ENCODE measurements at places on chromosomes 2 and 18.

GRCh38 chr2:66153941-66154340 is 281.0 kb upstream of the MEIS1 start:
- DNase-seq, result no peak

GRCh38 chr2:203492965-203493364 is 42.1 kb downstream of the RAPH1 start:
- no peak for DNase-seq

- no peak for DNase-seq
These were observed 189.8 kb upstream of the NABP1 start for GRCh38 chr2:191488135-191488534.

DNA sequence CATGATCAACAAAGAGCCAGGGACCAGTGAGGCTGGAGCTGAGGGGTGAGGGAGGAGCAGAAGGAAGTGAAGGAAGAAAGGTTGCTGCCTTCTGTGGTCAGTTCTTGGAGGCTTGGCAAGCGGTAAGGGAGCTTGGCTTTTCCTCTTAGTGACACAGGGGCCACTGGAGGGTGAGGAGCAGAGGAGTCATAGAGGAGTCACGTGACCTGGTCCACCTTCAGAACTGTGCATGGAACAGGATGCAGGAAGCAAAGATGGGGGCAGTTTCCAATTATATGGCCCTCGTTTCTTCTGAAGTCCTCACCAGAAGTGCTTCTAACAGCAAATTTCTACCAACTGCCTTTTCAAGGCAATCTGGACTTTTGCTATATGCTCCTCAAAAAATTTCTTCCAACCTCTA is 326.9 kb upstream of the SMIM21 start:
- DNase-seq, result no peak

GRCh38 chr2:226609366-226609765 is 190.3 kb downstream of the IRS1 start:
- DNase-seq, result no peak

DNA sequence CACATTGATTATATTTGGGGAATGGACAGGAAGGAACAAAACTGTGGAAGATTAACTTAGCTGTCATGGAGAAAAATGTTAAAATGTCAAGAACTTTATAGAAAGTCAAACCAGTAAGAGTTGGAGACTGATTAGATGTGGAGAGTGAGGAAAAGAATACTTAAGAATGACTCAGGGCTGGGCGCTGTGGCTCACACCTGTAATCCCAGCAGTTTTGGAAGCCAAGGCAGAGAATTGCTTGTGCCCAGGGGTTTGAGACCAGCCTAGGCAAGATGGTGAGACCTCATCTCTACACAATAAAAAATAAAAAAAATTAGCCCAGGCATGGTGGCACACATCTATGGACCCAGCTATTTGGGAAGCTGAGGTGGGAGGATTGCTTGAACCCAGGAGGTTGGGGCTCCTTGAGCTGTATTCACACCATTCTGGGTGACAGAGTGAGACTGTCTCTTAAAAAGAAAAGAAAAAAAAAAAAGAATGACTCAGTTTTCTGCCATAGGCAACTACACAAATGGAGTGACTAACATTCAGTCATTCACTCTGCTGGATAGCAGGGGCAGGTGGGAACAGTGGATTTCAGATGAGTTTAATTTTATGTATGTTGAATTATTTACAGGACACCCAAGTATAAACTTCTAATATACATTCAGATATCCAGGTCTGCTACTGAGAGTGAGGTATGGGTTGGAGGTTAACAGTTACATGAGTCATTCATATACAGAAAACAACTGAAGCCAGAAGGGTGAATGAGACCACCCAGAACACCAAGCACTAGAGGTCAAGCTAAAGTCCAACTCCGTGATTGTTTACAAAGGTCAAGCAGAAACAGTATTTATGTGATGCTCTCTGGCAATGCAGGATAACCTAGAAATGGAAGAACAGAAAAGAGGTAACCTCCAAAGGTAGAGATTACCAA is 33.9 kb downstream of the ORC2 start:
- no peak for DNase-seq

DNA sequence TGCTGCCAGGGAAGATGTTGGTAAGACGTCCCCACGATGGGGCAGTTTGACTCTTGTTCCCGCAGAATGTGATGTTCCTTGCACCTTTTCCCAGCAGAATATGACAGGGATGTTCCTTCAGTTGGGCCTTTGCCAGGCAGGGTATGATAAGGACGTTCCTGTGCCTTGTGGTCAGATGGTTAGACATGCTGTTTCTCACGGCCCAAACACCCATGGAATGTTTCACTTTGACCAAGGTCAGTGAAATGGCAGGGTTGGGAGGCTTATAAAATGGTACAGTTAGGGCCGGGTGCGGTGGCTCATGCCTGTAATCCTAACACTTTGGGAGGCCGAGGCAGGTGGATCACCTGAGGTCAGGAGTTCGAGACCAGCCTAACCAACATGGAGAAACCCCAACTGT is 40.3 kb upstream of the YPEL5 start:
- DNase-seq, result no peak

GRCh38 chr2:235191486-235191885 is 239.7 kb downstream of the SH3BP4 start:
- no peak for DNase-seq

- no peak for DNase-seq
These were observed 83.7 kb downstream of the ACSL3 start for GRCh38 chr2:222944552-222944951.

DNA sequence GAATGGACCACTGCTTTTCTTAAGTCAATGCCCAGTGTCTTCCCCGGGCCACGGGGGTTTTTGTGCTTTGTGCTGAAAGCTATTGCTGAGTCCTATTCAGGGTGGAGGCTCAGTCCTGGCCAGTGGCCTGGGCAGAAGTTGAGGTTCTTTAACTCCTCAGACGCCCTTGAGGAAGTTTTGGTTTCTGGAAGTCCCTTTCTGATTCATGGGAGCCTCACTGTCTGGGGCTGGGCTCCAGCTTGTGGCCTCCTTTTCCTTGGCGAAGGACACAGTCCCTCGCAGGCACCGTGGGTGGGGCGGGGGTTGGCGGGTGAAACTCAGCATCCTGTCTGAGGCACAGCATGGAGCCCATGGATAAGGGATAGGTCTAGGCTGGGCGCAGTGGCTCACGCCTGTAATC is 465.2 kb upstream of the HS6ST1 start:
- DNase-seq, result no peak

Measured in DMS79 (cell line).